ENCODE measurements at places on chromosomes 7 and 10. TPM values are rescaled to one million over a fixed set of nuclear protein-coding genes. Genes with fewer than 3 reads are reported as not detected.

Gene BTBD16
- total RNA-seq = not detected

Gene CTAGE6
- total RNA-seq = 0.44 TPM

Gene CALML3
- total RNA-seq = not detected

Gene RINT1
- 18.7 TPM for total RNA-seq
